ENCODE measurements at places on chromosomes 5 and 9.

GRCh38 chr5:135986401-135986800 is 31.6 kb upstream of the LECT2 start:
- H3K36me3 ChIP-seq: no peaks in the 10 kb centered on the region
- H3K27me3 ChIP-seq: no peaks in the 10 kb centered on the region
- H3K27ac ChIP-seq: peak overlapping the region; percentile 83
- no peak for DNase-seq
- peaks cover 21% of the 10 kb centered on the region for H3K4me1 ChIP-seq
- no peak overlapping the region for H3K4me3 ChIP-seq

GRCh38 chr9:137788561-137789294 is 88.9 kb upstream of the CACNA1B start:
- no peak overlapping the region for H3K27ac ChIP-seq
- H3K4me3 ChIP-seq: no peak overlapping the region

- DNase-seq: no peak
- no peak overlapping the region for H3K27ac ChIP-seq
- H3K4me1 ChIP-seq: peaks cover 4% of the 10 kb centered on the region
- H3K36me3 ChIP-seq: no peaks in the 10 kb centered on the region
Observed at GRCh38 chr9:35579130-35579529, 25.9 kb upstream of the TESK1 start.

DNA sequence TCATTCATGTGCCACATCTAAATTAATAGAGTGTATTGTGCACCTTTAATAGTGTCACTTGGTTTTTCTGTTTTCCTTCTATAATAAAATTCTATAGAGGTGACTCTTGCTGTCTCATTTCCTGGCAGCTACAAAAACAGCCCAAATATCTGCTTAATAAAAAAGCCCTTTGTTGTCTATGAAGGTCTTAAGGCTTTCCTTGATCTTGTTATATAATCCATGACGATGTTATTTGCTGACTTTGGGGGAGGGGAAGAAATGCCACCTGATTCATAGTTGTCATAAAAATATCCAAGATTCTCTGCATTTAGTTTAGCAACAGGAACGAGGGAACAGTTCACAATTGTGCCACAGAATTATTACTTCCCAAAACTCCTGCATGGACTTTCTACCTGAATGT is 31.3 kb downstream of the CPEB4 start:
- no peak overlapping the region for H3K4me3 ChIP-seq
- no peaks in the 10 kb centered on the region for H3K36me3 ChIP-seq
- DNase-seq: no peak
- peaks cover 31% of the 10 kb centered on the region for H3K4me1 ChIP-seq

DNA sequence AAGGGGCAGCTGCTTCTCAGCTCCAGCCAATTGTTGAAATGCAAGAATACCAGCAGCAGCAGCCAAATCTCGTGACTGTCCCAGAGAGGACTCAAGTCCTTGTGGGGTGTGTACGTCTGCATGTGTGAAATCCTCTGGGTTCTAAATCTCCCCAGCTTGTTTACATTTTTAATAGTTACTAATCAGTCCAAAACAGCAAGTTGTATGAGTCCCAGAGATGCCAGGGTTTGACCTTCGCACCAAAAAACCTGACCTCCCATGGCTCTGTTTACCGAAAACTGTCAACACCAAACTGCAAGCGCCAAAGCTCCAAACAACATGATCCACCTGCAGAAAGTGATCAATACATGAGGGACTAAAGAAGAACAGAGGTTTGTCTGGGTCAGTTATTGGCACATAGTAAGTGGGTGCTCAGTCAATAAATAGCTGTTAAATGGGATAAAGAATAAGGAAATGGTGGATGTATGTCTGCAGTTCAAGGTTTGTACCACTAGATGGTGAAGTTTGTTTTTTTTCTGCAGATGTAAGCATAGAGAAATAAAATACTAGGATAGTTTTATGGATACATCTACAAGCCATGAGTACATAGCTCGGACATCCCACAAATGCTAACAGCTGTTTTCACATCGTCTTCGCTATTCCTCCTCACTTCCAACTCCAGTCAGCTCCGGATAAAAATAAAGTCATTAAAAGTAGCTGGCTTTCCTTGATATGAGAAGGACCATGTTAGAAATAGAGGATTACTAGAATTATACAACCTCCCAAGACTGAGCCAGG is 85.3 kb upstream of the ADRB2 start:
- DNase-seq: peak; percentile 64
- peaks cover 3% of the 10 kb centered on the region for H3K27me3 ChIP-seq
- peaks cover 23% of the 10 kb centered on the region for H3K4me1 ChIP-seq

GRCh38 chr5:140567871-140568270 is 3.2 kb downstream of the SLC35A4 start:
- H3K4me1 ChIP-seq: peaks cover 20% of the 10 kb centered on the region
- H3K27me3 ChIP-seq: no peaks in the 10 kb centered on the region
- H3K4me3 ChIP-seq: no peak overlapping the region
- H3K27ac ChIP-seq: no peak overlapping the region
- DNase-seq: peak; percentile 9

DNA sequence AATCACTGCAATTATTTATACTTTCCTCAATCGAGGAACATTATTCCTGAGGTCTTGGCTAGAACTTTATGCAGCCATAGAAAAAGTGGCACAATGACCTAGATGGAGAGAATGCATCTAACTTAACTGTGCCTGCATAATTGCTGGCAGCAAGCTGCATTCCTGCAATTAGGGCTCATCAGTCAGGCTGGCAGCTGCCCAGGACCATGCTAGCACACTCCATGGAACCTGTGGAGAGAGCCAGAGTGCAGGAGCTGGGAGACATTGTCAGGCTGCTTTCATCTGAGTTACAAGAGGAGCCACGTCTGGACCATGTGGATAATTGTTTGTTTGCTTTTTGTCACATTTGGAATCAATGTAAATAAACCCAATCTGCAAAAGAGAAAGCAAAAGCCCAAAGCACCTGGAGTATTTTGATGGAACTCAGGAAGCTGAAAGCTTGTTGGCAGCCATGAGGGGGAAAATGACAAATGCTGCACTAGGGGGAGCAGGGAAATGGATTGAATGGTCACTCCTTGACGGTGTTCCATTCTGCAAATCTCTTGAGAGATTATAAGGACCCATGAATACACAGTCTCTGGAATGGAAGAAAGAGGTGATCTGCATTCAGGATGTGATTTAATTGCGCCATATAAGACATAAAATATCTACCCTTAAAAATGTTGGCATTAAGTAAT is 839.9 kb downstream of the MAT2B start:
- peaks cover 18% of the 10 kb centered on the region for H3K4me1 ChIP-seq
- no peaks in the 10 kb centered on the region for H3K36me3 ChIP-seq
- H3K4me3 ChIP-seq: no peak overlapping the region
- H3K27me3 ChIP-seq: no peaks in the 10 kb centered on the region

GRCh38 chr5:173665326-173665725 is 48.9 kb upstream of the BOD1 start:
- no peak overlapping the region for H3K4me3 ChIP-seq
- DNase-seq: no peak
- H3K27me3 ChIP-seq: no peaks in the 10 kb centered on the region
- H3K27ac ChIP-seq: no peak overlapping the region
- no peaks in the 10 kb centered on the region for H3K36me3 ChIP-seq

- DNase-seq: no peak
- no peak overlapping the region for H3K4me3 ChIP-seq
- no peak overlapping the region for H3K27ac ChIP-seq
- H3K4me1 ChIP-seq: no peaks in the 10 kb centered on the region
- no peaks in the 10 kb centered on the region for H3K27me3 ChIP-seq
- no peaks in the 10 kb centered on the region for H3K36me3 ChIP-seq
Observed at GRCh38 chr5:7597059-7597642, 201.2 kb downstream of the ADCY2 start.

GRCh38 chr5:61755726-61756222 is 423.7 kb downstream of the ZSWIM6 start:
- no peaks in the 10 kb centered on the region for H3K27me3 ChIP-seq
- no peak overlapping the region for H3K4me3 ChIP-seq
- no peaks in the 10 kb centered on the region for H3K4me1 ChIP-seq
- no peak overlapping the region for H3K27ac ChIP-seq
- no peaks in the 10 kb centered on the region for H3K36me3 ChIP-seq

DNA sequence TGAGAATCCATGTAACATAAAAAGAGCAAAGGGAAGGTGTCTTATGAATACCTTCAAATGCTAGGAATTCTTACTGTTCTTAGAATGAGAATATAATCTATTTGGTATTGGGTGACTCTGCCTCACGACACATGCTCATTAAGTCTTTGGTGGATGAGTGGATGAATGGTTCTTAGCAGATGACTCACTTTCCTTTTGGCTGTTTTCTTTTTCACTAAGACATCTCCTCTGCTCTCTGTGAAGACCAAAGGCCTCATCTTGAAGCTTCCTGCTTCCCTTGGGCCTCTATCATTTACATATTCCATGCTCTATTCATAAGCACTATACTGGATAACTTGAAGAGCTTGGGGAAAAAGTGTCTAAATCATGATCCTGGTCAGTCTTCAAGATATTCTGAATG is 468.1 kb downstream of the SPATA31D1 start:
- no peaks in the 10 kb centered on the region for H3K36me3 ChIP-seq
- no peaks in the 10 kb centered on the region for H3K27me3 ChIP-seq
- no peak overlapping the region for H3K4me3 ChIP-seq
- H3K27ac ChIP-seq: no peak overlapping the region
- peaks cover 3% of the 10 kb centered on the region for H3K4me1 ChIP-seq

DNA sequence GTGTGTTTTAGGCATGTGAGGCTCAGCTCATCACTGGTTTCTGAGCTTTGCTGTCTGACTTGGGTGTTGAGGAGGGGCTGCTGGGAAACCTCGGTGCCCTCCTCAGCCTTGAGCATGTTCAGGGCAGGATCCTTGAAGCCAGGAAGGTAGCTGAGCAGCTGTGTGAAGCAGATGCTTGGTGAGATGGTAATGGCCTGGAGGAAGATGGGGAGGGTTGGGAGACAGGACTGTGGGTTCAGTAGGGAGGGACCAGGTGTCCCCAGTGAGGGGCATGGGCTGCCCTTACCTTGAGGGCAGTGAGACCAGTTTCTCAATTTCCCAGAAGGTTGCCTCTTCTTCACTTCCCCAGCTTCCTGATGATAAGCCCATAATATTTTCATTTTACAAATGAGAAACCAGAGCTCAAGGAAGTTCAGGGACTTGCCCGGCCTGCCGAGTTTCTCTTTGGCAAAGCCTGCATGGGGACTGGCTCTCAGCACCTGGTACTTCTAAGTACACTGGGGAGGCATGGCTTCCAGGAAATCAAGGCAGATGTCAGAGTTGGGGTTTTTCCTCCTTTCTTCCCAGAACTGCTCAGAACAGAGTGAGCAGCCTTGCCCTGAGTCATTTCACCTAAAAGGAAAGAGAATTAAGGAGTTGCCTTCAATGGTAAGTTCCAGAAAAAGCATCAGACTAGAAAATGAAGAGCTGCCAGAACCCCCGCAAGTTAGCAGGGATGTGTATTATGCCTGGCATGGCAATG is 225.7 kb downstream of the MAST4 start:
- no peak overlapping the region for H3K27ac ChIP-seq
- no peaks in the 10 kb centered on the region for H3K4me1 ChIP-seq
- no peak overlapping the region for H3K4me3 ChIP-seq
- no peaks in the 10 kb centered on the region for H3K36me3 ChIP-seq

DNA sequence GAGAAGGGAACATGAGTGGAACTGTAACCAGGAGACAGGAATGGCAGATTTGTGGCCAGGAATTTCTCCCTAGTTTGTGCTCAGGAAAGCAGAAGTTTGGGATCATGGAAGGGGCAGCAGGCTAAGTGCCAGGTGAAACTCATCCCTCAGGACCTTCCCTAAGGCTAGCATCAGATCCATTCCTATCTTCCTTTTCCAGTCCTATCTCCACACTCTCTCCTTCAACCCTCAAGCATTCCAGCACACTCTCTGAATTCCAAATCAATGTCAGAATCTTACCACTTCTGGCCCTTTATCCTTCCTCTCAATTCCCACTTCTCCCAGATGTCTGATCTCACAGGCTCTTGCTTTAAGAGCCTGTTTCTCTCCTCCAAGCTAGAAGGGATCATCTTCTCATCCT is 53.2 kb upstream of the GRIA1 start:
- H3K4me1 ChIP-seq: no peaks in the 10 kb centered on the region
- no peak for DNase-seq
- H3K27me3 ChIP-seq: no peaks in the 10 kb centered on the region
- H3K36me3 ChIP-seq: no peaks in the 10 kb centered on the region

GRCh38 chr5:65943771-65944170 is 17.4 kb downstream of the ERBIN start:
- H3K27ac ChIP-seq: no peak overlapping the region
- peaks cover 2% of the 10 kb centered on the region for H3K36me3 ChIP-seq
- no peak overlapping the region for H3K4me3 ChIP-seq
- H3K27me3 ChIP-seq: no peaks in the 10 kb centered on the region
- DNase-seq: no peak
- H3K4me1 ChIP-seq: peaks cover 7% of the 10 kb centered on the region

- no peaks in the 10 kb centered on the region for H3K27me3 ChIP-seq
- H3K36me3 ChIP-seq: no peaks in the 10 kb centered on the region
- no peak overlapping the region for H3K4me3 ChIP-seq
- no peak overlapping the region for H3K27ac ChIP-seq
- DNase-seq: no peak
Observed at GRCh38 chr9:20316372-20316771, 305.9 kb downstream of the MLLT3 start.

DNA sequence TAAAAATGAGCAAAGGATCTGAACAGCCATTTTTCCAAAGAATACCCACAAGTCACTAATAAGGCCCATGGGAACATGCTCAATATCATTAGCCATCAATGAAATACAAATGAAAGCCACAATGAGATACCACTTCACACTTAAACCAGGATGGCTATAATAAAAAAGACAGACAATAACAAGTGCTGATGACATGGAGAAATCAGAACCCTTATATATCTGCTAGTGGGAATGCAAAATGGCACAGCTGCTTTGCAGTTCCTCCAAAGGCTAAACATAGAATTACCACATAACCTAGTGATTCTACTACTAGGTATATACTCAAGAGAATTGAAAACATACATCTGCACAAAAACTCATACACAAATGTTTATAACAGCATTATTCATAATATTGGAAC is 83.7 kb downstream of the HOMER1 start:
- DNase-seq: no peak
- no peak overlapping the region for H3K27ac ChIP-seq
- no peaks in the 10 kb centered on the region for H3K27me3 ChIP-seq
- no peak overlapping the region for H3K4me3 ChIP-seq
- no peaks in the 10 kb centered on the region for H3K4me1 ChIP-seq
- no peaks in the 10 kb centered on the region for H3K36me3 ChIP-seq

GRCh38 chr9:91812191-91812590 is 137.8 kb downstream of the ROR2 start:
- no peak overlapping the region for H3K27ac ChIP-seq
- peaks cover 13% of the 10 kb centered on the region for H3K4me1 ChIP-seq
- H3K27me3 ChIP-seq: peaks cover 18% of the 10 kb centered on the region
- no peaks in the 10 kb centered on the region for H3K36me3 ChIP-seq
- no peak overlapping the region for H3K4me3 ChIP-seq

DNA sequence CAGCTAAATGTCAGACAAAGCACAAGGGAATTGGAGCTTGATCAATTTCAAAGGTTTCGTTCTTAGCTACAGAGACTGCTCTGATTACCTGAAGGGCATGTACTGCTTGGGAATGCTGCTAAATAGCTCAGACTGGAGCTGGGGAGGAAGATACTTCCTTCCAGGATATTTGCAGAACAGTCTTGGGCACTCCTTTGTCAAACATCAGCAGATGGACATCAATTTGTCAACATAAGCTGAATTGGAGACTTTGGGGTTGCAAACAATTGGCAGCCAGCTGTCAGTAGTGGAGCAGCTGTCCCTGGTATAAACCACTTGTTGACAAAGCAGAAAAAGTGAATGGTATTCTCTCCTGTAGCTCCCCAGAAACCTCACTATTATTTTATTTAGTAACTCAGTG is 182.0 kb downstream of the CCDC192 start:
- no peaks in the 10 kb centered on the region for H3K4me1 ChIP-seq
- no peak for DNase-seq
- H3K27ac ChIP-seq: no peak overlapping the region

- no peaks in the 10 kb centered on the region for H3K27me3 ChIP-seq
- no peaks in the 10 kb centered on the region for H3K4me1 ChIP-seq
- no peak for DNase-seq
- no peaks in the 10 kb centered on the region for H3K36me3 ChIP-seq
Observed at GRCh38 chr5:151880324-151880723, 44.3 kb downstream of the GLRA1 start.

Measured in osteoblast (primary cell).